Uterus (tissue), 4 donors: ENCODE measurements at places on chromosomes 3 and 15. TPM values are rescaled to one million over a fixed set of nuclear protein-coding genes. Genes with fewer than 3 reads are reported as not detected.

Gene CCNDBP1
- total RNA-seq, result 44.4 TPM

Gene ACP3
- not detected for total RNA-seq

Gene DGKG
- total RNA-seq, result 2.6 TPM

Gene GRIP2
- 1.2 TPM for total RNA-seq

Gene GOLGA6L7
- not detected for total RNA-seq

Gene SLC6A1
- 0.29 TPM for total RNA-seq

Gene ECE2
- not detected for total RNA-seq

Gene CPEB1
- total RNA-seq, result 3.5 TPM

Gene ZCWPW2
- total RNA-seq, result not detected

- no peak for DNase-seq
Measured at GRCh38 chr3:196492080-196492479, 11.5 kb downstream of the RNF168 start.

DNA sequence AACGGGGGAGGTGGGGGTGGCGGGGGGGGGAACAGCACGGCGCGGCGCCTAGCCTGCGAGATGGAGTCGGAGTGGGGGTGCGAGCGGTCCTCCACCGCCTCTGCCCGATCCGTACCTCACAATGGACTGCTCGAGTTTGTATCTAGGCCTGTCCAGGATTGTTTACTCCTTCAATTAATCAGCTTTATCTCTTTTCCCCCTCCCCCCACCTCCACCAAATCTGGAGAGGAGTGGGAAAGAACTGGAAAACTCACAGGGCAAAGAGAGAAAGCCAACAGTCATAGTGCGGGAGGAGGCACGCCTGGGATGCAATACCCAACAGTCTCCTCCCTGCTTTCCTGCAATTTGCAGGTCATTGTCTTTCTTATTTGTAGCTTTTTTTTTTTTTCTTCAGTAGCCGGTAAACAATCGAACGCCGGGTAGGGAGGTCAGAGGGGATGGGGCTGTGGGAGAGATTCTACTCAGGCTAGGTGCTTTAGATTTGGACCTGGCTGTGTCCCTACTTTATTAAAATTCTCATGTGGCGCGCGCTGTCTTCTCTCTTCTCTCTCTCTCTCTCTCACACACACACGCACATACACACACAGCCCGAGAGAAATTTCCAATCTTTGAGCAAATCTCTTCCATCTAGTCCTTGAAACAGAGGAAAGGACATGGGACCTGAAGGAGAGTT is 6.9 kb upstream of the MEIS2 start:
- DNase-seq, result peak; percentile 63

DNA sequence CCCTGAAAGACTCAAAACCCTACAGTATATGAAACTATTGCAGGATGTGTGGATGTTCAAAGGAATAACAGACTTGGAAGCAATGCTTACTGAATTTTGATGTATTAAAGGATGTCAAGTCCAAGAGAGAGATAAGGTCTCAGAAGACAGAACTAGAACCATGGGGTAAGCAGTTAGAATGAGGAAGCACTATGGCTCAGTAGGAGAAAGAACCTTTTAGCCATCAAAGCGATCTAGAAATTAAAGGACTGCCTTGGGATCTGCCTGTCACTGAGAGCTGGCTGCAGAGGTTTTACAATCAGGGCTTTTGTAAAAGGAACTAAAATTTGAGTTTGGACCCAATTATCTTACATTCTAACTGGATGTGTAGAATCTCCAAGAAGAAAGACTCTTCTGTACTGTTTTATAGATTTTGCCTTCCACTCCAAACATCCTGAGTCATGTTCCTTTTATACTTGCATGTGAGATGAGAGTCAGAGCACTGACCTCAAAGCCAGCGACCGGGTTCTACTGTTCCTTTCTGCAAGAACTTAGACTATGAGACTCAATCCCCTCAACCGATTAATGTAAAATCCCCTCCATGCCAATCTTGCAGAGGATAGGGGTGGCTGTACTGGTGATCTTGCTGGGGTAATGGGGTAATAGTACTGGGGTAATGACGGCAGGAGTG is 412.3 kb upstream of the TPRG1 start:
- DNase-seq, result no peak

GRCh38 chr3:186004209-186004608 is 66.4 kb upstream of the TRA2B start:
- no peak for DNase-seq

- DNase-seq, result peak; percentile 73
Measured at GRCh38 chr3:113210604-113211329, 590 bp upstream of the BOC start.

DNA sequence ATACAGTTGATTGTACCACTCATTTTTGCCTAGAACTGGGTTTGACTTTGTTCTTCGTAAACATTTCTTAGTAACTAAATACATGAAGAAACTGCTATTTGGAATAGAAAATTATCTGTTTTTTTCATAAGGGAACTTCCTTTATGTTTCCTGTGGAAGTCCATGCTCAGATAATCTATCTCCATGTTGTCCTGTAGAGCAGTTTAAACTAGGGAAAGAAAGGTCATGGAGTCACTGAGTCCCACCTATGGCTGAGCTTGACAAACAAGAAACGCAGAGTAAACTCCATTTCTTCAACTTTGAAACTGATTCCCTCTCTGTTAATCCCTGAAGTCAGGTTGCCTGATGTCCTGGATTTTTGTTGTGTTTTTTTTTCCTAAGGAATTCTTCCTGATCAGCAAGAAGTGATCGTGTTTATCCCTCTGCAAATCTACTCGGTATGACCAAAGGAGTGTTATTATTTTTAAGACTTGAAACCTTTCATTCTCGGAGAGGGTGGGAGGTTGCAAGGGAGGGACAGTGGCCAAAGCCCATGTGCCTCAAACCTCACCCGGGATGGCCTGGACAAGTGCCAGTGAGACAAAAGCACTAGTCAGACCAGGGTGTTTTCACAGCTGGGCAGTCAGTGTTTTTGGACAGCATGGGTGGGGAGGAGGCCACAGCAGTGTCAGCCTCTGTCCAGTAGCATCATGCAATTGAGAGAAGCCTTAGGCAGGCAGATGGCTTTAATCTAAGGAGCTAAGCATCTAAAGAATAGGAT is 129.8 kb upstream of the PHLDB2 start:
- DNase-seq, result peak; percentile 32

DNA sequence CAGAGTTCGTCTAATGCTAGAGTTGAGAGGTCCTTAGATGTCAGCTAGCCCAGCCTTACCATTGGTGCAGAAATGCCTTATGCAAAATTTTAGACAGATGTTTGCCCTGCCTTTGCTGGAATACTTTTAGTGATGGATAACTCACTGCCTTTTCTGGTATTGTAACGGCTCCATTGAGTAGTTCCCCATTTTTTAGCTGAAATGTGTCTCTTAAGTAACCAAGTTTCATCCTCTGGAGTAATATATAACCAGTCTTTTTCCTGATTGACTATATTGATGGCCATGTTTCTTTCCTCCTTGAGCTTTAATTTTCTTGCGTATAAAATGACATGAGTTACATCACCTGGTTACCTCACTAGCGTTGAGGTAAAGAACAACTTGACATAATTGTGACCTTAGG is 45.0 kb downstream of the SNRK start:
- DNase-seq, result no peak

- no peak for DNase-seq
Measured at GRCh38 chr3:172549144-172549543, 25.9 kb upstream of the TNFSF10 start.

- no peak for DNase-seq
Measured at GRCh38 chr3:132550579-132551305, 46.3 kb upstream of the ACKR4 start.

DNA sequence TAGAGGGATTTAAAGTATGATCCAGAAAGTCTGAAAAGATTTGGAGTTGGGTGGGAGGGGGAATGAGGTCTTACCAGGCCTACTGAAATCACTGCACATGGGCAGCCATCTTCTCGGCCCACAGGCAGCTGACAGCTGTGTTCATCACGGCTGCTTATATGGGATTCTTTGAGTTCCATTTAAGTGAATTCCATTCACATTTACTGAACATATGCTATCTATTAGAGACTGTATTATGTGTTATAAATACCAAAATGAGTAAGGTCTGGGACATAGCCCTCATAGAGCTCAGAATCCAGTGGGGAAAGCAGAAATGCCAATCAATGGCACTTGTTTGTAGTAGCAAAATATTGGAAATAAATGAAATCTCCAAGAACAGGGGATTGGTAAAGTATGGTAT is 91.1 kb downstream of the TRIM42 start:
- no peak for DNase-seq

DNA sequence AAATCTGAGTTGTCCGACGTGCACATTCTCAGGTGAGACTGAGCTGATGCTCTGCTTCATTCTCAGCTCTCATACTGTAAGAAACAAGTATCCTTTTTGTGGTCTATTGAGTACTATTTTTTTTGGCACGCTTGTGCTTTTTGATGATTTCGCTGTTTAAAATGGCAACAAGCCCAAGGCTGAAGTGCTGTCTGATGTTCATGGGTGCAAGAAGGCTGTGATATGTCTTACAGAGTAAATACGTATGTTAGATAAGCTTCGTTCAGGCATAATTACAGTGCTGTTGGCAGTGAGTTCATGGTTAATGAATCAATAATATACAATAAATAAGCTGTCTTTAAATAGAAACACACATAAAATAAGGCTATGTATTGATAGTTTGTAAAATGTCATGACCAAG is 27.2 kb downstream of the AQR start:
- no peak for DNase-seq

GRCh38 chr3:71415681-71416122 is 167.8 kb downstream of the FOXP1 start:
- DNase-seq, result no peak

GRCh38 chr3:144028798-144029411 is 57.3 kb downstream of the DIPK2A start:
- DNase-seq, result no peak

DNA sequence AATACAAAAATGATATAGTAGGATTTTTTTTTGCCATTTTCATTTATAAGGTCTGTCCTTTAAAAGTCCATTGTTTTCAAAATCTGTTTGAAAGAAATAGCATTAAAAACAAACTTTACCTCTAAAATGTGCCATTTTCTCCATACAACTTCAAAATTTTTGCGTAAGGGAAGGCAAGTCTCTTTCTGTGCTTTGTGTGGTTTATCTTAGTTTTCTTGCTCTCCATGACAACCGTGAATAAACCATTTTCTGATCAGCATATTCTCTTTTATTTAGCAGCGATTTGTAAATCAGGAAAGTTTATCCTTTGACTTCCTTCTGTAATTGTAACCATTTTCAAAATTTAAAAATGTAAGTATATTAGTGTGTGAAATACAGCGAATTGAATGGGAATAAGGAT is 147.9 kb upstream of the CGNL1 start:
- DNase-seq, result no peak

- DNase-seq, result no peak
Measured at GRCh38 chr3:182668541-182668940, 124.8 kb upstream of the ATP11B start.

GRCh38 chr3:32078085-32078634 is 28.3 kb upstream of the GPD1L start:
- no peak for DNase-seq

DNA sequence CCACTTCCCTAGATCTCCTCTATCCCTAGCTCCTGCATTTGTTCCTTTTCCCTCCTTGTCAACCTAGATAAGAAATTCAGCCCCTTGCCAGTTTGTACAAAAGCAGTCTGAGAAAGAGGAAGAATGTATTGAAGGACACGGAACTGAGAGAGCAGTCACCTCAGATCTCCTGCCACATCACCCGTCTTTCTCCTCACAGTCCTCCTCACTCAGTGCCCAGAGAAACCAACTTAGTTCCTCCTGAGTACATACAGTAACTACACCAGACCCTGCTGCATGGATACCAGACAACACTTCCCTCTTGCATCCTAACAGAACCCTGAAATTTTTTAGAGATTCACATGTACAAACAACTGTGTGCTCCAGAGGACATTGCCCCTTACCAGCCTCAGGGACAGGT is 563.6 kb upstream of the ADAMTS9 start:
- DNase-seq, result no peak

- no peak for DNase-seq
Measured at GRCh38 chr3:78430741-78431140, 1337.1 kb downstream of the ROBO1 start.

DNA sequence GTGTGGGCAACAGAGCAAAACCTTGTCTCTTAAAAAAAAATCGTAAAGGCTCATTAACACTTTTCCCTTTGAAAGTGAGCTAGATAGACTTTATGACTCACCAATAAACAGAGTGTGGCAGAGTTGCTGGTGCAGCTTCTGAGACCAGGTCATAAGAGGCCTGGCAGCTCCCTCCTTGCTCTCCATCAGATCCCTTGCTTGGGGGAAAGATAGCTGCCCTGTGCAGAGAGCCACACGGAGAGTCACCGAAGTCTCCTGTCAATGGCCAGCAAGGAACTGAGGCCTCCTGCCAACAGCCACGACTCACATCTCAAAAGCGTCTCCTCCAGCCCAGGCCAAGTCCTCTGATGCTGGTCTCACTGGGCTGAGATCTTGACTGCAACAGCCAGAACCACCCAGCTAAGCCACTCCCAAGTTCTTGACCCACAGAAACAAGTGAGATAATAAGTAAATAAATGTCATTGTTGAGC is 8.7 kb upstream of the GP9 start:
- DNase-seq, result no peak

DNA sequence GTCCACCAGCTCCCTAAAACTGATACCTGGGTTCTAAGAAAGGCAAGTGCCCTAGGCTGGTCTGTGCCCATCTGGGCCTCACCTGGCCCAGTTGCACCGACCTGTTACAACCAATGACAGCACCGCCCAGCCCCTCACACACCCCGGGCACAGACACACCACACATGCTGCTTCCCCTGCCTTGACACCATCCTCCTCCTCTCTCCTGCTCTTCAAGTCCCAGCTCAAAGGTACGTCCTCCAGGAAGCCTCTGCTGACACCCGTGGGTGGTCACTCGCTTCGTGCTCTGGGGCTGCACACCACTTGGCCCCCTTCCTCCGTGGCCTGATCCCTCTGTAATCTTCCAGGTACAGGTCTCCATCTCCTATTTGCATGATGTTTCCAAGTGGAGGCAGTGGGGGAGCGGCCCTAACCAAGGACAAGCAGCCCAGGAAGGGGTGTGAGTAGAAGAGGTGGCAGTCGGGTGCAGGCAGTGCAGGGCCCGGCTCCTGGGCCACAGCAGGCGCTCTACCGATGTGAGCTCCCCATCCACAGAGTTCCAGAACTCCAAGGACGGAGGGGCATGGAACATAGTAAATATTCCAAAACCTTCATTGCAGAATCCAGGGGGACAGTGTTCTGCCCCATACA is 144.6 kb downstream of the NUP210 start:
- DNase-seq, result no peak

DNA sequence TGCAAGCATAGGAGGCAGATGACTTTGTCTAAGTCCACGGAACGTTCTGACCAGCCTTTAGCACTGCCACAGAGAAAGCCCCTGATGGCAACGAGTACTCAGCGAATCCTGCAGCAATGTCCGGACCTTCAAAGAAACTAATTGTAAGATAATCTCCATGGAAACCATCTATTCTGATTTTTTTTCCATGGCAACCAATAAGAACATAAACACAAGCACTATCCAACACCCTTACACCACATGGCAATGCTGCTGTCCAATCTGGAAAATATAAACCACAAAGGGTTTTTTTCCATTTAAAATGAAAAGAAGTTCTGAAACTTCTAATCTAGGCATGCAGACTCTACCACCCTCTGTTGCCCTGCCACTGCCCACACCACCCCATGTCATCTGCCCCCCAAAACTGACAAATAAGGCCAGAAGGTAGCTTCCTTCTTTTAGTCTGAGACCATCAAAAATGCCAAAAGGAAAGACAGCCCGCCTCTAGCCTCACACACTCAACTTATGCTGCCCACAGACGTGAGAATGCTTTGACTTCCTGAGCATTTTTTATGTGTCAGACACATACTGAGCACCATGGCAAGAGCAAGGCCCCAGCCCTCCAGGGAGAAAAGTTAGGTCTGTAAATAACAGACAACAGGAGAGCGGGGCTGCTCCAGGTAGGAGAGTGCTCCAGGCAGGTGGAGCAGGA is 44.5 kb downstream of the POC1A start:
- no peak for DNase-seq

- DNase-seq, result no peak
Measured at GRCh38 chr3:114872050-114872449, 275.0 kb downstream of the ZBTB20 start.
